Anterior cingulate cortex (tissue), 58 donors: ENCODE measurements at places on chromosomes 12 and 14.
A peak's percentile ranks its signal among the peaks of the same experiment; 100 is the strongest.

DNA sequence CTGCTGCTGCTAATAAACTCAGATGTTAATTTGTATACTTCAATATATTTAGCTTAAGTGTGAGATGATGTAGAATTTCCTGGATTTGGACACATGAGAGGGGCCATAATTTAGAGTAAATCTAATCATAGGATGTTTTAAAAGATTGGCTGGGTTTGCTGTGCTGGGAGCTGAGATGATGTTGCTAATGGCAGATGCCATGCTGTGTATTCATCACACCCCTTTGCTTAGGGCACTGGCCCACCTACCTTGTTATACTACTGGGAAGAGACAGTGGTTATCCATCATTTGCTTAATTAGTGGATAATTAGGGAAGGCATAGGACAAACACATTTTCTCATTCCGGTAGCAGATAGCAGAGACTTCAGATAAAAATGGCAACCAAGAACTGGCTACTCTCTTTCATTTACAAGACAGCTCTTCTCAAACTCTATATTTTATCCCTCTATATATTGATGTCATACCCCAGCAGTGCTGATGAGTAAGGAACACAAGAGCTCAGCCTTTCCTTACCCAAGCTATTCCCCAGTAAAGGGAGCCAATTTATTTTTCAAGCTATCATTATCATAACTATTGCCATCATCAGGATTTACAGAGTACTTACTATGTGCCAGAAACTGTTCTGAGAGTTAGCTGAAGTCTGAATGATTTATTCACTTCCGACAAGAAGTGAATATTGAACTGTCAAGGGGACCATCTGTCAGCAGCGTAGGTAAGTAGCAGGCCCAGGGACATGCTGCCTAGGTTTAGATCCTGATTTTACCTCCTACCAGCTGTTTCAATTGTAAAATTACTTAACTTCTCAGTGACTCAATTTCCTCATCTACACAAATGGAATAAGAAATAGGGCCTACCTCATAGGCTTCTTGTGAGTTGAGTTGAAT lies 204.6 kb upstream of the FLRT2 start:
- no peak for DNase-seq

- DNase-seq = peak; percentile 36
Measured at GRCh38 chr14:53011053-53011462, 60.2 kb upstream of the FERMT2 start.

- DNase-seq = no peak
Measured at GRCh38 chr14:80959496-80959895, 4.1 kb downstream of the TSHR start.

GRCh38 chr12:1199700-1200099 lies 208.7 kb downstream of the ERC1 start:
- no peak for DNase-seq

DNA sequence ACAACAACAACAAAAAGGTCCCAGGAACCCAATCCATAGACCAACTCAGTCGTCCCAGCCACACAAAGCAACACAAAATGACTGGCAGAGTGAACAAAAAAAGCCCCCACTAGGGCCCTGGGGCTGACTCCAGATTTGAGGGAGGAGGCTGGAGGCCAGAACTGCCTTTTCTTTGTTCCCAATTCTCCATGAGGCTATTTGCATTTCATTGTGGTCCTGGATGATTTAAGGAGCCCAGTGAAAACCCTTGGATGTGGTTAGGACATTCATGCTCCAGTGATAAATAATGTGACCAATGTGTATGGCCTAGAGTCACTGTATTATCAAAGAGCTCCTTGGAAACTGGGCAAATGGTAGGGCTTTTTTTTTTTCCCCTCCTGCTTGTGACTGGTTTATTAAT lies 192.9 kb downstream of the NUAK1 start:
- DNase-seq = no peak

GRCh38 chr12:49920241-49920914 lies 16.7 kb upstream of the FAIM2 start:
- no peak for DNase-seq

DNA sequence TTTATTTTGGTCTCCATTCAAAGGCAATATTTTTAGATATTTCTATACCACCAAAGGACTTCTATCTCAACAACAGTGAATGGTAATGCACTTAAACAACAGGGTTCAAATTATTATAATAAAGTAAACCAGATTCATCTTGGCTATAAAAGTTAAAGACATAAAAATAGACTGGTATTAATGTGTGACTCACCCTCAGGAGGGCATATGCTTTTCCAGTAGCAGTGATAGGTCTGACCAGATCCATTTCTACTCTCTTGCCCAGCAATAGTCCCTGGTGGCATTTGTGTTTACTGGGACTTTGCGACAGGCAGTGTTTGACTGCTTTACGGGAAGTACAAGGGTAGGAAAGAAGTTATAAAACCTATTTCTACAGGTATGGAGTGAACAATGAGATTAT lies 353.2 kb upstream of the ATP2B1 start:
- no peak for DNase-seq

DNA sequence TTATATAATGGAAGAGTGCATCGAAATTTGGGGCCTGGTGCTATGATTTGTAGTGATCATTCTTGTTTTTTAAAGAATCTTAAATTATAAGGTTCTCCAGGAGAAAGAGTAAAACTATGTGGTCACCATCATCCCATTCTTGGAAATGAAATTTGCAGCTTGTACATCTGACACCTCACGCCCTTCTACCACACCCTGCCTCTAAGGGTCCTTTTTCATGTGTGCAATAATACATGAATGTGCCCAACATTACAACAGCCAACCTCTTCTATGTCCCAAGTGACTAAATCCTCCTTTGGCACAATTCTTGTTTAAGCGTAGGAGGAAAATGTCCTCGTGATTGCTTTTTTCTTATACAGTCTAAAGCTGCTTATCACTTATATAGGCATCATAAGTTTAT lies 636.5 kb upstream of the NOVA1 start:
- no peak for DNase-seq

DNA sequence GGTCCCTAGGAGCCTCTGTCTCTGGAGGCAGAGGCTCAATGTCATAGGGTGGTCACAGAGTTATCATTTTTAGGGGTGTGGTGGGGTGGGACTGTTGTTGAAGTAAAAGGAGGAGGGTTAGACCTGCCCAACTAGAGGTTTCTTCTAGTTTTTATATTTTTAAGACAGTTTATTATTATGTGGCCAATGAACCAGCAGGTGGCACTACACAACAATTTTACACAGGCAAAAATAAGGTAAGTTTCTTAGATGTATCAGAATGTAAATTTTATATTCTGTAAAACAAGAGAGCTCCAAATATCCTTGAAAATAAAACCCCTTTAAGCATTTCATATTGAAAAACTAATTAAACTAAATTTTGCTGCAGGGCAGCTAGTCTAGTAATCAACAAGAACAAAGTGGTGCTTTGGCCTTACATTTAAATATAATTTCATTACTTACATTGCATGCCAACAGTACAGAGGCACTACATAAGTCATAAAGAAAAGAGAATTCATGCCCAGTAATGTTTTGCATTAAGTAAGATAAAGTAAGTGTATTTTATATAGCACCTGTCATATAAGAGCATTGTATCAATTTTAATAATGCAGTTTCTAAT lies 22.2 kb upstream of the OVCH1 start:
- DNase-seq = no peak

GRCh38 chr14:96635850-96636249 lies 133.7 kb downstream of the PAPOLA start:
- DNase-seq = no peak

DNA sequence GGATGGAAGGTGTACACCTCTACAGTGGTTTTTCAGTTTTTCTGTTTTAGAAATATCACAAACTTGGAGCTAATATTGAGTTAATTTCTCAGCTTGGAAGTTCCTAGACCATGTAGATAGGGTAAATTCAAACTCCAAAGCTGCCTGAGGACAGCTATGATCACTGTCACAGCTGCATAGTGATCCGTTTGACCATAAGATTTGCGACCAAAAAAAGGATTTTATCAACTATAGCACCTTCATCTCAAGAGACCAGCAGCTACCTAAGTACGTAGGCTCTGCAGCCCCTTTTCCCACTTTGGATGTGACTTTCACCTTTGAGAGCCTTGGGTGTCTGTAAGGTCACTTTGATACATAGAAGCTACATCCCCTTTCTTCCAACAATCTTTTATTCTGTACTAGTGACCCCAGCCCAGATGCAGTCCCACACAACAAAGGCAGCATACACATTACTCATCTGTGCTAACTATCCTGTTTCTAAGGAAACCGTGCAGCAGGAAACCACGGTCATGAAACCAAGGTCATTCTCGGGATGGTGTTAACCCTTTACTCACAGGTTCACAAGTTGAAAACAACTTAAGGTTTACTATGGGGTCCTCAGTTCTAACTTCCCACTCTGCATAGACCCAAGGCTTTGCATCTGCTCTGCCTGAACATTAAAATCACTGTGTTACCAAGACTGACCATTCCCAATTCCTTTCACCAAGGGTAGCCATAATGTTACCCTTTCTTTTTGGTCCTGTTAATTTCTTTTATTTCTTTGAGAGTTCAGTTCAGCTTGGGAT lies 75.4 kb downstream of the IFT81 start:
- no peak for DNase-seq
